Temporal lobe (tissue), 4 donors: ENCODE measurements at places on chromosomes 2 and 18. TPM values are rescaled to one million over a fixed set of nuclear protein-coding genes. Genes with fewer than 3 reads are reported as not detected.

The DOK6 gene
- 61.5 TPM for total RNA-seq

The ANKRD36 gene
- total RNA-seq, result 258 TPM

The SLC16A14 gene
- total RNA-seq, result 41.6 TPM

The FER1L5 gene
- 0.25 TPM for total RNA-seq

The ABCB11 gene
- total RNA-seq, result 0.25 TPM

The KCNK3 gene
- 4.2 TPM for total RNA-seq

The NETO1 gene
- total RNA-seq, result 27.0 TPM
